ENCODE measurements at places on chromosomes 6 and 20. TPM values are rescaled to one million over a fixed set of nuclear protein-coding genes. Genes with fewer than 3 reads are reported as not detected.

DNA sequence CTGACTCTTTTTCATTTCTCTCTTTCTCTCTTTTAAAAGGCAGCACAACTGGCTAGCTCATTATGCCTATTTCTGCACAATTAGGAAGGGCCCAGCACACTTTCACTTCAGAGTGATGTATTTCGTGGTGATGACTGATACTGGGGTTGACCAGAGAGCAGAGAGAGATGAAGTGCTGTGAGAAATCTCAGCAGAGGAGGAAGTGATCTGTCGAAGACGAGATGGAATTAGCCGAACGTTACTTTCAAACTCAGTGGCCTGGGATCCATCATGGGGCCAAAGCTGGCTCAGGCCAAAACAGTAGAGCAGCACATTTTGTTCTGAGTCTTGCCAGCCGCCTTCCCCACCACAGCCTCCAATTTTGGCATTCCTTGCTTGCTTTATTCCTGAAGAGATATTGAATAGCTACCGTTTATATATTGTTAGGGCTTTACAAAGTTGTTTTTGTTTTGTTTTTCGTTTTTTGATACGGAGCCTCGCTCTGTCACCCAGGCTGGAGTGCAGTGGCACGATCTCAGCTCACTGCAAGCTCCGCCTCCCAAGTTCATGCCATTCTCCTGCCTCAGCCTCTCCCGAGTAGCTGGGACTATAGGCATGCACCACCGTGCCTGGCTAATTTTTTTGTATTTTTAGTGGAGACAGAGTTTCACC lies 213.2 kb upstream of the ECI2 start:
- no peak for DNase-seq

Gene SLC32A1
- not detected for total RNA-seq

Gene SLC17A1
- total RNA-seq = not detected

DNA sequence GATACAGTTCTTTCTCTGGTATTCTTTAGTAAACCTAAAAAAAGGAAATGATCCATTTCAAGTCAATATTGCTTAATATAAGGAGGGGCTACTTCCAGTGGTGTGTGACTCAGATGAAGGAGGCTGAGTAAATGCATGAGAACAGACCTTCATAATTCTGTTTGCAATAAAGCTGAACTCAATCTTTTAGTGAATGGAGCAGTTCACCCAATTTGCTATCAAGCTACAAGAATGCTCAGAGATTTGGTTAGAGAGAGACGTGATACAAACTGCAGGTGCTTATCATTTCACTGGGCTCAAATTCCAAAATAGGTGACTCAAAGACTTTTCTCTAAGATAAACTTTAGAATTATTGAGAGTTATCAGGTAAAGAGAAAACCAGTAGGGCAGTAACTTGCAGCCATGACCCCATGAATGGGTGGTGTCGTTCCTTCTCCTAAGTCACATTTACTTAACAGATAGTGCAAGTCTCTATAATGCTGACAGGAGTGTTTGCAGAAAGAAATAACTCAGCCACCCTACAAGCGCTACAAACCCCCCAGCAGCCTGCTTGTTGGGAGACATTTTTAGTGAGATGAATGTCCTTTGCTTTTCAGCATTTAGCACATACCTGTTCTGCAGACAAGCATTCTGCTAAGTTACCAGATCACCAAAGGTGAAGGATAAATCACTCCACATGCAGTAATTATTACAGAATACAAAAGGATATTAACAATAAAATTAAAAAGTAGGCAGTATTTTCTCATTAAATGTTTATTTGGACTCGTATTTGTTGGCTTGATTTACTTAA lies 16.4 kb upstream of the BLOC1S5 start:
- no peak for DNase-seq

DNA sequence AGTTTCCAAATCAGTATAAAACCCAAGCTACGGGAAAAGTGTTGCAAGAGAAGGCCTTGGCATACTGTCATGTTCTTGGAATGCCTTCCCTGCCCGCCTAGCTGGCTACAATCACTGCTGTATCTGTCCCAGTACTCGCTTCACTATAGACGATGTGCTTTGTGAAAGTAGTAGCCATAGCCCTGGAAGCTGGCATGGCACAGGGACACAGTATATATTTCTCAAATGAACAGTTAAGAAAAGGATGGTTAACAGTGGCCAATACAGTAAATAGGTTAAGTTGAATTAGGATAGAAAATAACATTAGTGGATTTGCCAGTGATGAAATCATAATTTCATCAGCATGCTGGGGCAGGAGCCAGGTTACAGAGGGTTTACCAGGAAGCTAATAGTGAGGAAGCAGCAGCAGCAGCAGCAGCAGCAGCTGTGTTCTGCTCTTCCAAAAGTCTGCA lies 499.3 kb downstream of the CDKAL1 start:
- DNase-seq = peak; percentile 61

- DNase-seq = no peak
These were observed 93.7 kb upstream of the SCGN start for GRCh38 chr6:25558155-25558817.

DNA sequence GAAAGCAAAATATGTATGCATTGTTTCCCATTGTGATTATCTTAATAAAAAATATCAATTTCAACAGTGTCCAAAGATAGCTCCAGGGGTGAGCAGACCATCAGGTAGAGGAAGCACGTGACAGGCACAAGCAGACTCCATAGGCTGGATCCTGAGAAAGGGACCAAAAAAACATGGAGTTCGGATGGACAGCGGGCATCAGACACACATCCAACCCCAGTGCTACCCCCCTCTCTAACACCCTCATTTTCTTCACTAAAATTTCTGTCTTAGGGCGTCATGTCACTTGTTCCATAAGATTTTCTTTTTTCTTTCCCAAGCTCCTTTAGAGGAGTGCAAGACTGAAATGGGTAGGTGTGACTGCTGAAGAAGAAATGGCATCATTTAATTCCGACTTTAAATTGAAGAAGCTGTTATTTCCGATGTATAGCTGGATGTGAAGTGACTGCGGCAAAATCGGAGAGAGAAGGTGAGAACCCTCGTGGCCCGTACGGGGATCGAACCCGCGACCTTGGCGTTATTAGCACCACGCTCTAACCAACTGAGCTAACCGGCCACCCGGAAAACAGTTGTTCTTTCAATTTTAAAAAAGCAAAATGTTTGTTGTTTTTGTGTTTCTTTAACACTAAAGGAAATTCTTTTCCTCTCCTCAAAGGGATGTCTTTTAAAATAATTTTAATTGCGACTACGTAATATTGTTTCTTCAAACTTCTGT lies 10.3 kb upstream of the PRSS16 start:
- no peak for DNase-seq

GRCh38 chr6:139549561-139550070 lies 175.2 kb upstream of the CITED2 start:
- no peak for DNase-seq

GRCh38 chr20:43458422-43458924 lies 777 bp downstream of the SRSF6 start:
- no peak for DNase-seq

Gene RAMACL
- 0.52 TPM for total RNA-seq

Gene SPATS1
- total RNA-seq = not detected

Gene RBPJL
- not detected for total RNA-seq

Gene RCAN2
- total RNA-seq = 210 TPM

Gene SFT2D1
- 29.4 TPM for total RNA-seq

- no peak for DNase-seq
These were observed 16.3 kb upstream of the OR2B6 start for GRCh38 chr6:27940766-27941165.

Measured in right atrium auricular region (tissue), 2 donors.